ENCODE measurements at places on chromosomes 2 and 18. TPM values are rescaled to one million over a fixed set of nuclear protein-coding genes. Genes with fewer than 3 reads are reported as not detected.

Gene RAB27B
- 0.34 TPM for total RNA-seq

Gene FRZB
- 8.1 TPM for total RNA-seq

Gene AFTPH
- 43.0 TPM for total RNA-seq

Gene CRACDL
- total RNA-seq, result 8.3 TPM

Gene E2F6
- 20.5 TPM for total RNA-seq

Gene GTF2A1L
- total RNA-seq, result 2.5 TPM

All from subcutaneous adipose tissue (tissue), 4 donors.